DMS53 (cell line): ENCODE measurements at places on chromosomes 1 and 21.

GRCh38 chr1:113616156-113616555 lies 143.1 kb downstream of the PHTF1 start:
- no peak for DNase-seq

DNA sequence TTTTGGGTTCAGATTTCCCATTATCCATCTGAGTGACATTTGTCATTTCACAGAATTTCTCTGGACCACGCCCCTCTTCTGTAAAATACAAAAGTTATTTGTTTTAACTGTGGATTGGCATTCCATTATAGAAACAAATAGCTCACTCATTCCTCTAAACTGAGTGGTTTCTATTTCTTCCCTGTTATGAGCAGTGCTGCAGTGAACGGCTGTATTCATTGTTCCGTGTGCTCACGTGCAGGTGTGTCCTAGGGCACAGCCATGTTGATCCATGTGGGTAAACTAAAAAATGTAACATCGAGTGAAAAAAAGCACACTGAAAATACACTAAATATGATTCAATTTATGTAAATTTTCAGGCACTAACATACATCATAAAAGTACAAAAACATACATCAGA lies 27.0 kb upstream of the IL12RB2 start:
- no peak for DNase-seq

DNA sequence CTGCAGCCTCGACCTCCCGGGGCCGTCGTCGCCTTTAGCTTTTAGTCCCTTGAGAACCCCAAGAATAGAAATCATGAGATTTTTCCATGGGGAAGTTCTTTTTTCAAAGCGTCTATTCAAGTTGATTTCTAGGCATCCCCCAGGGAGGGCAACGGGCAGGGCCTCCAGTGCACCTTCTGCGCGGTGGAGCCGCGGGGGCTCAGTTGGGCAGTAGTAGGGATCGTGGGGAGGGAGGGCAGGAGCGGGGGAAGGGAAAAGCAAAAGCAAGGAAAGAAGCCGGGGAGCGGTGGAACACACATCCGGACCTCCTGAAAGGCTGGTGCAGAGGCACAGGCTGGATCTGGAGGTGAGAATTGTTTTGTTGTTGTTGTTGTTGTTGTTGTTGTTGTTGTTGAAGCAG lies 103.4 kb downstream of the PPIAL4G start:
- DNase-seq = no peak

DNA sequence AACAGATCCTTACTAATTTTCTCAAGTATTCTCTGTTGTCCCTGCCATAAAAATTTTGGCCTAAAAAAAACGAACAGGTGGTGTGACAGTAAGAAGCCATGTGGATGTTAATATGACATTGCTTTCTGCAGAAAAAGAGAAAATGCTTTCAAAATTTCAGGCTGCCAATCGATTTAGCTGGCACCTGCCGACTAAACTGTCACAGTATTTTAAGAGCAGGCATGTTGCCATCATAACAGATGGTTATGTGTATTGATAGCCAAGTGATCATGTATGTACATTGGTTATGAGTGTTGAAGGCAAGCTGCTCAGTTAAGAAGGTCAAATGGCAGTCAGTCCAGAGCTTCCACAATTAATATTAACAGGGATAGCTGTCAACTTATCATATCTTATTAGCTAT lies 1017.0 kb downstream of the MRPL39 start:
- no peak for DNase-seq

GRCh38 chr1:79376106-79376505 lies 369.6 kb upstream of the ADGRL4 start:
- no peak for DNase-seq

- DNase-seq = no peak
Measured at GRCh38 chr1:222979561-222979960, 163.5 kb downstream of the TLR5 start.

GRCh38 chr1:63813829-63814277 lies 40.0 kb downstream of the ROR1 start:
- DNase-seq = no peak

- DNase-seq = no peak
Measured at GRCh38 chr1:78289603-78290002, 201.2 kb upstream of the PTGFR start.

- DNase-seq = peak; percentile 29
Measured at GRCh38 chr1:32447469-32448185, 17.2 kb upstream of the ZBTB8B start.

DNA sequence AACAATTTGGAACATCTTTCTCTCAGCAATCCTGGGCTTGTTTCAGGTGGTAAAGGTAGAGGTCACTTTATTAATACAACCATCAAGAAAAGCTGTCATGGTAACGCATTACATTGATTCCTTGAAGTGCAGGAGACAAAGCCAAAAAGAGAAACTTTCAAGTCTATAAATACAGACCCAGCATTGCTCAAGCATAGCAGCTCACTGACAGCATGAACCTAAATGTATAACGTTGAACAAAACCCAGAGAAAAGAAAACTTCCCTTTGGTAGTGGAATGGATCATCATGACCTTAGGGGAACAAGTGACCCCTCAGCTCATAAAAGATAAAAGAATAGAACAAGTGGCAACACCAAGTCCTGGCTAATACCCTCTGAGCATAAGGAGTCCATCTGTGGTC lies 332.2 kb downstream of the NTNG1 start:
- no peak for DNase-seq

DNA sequence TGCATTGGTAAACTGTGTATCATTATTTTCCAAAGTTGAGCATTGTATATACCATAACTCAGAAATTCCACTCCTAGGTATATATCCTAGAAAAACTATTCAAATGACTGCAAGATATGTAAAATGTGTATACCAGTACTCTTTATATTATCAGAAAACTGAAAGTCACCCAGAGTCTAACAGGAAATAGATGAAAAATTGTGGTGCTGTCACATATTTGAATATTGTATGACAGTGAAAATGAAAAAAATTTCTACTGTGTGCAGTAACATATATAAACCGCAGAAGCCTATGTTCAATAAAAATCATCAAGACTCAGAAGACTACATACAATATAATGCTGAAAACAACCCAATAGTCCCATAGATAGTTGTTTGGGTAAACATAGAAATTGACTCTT lies 74.4 kb upstream of the LYPLAL1 start:
- no peak for DNase-seq

GRCh38 chr1:35319988-35320713 lies 51.6 kb downstream of the ZMYM4 start:
- DNase-seq = no peak

DNA sequence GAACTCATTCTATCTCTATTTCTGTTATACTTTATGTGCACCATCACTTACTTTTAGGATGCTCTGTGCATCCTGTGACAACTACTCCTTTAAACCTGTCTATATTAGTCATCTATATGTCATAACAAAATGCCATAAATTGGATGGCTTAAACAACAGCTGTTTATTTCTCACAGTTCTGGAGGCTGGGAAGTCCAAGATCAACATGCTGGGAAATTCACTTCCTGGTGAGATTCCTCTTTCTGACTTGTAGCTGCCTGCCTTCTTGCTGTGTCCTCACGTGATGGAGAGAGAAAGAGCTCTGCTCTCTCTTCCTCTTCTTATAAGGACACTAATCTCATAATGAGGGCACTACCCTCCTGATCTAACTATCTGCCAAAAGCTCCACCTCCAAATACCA lies 62.3 kb upstream of the RCOR3 start:
- peak; percentile 21 for DNase-seq

DNA sequence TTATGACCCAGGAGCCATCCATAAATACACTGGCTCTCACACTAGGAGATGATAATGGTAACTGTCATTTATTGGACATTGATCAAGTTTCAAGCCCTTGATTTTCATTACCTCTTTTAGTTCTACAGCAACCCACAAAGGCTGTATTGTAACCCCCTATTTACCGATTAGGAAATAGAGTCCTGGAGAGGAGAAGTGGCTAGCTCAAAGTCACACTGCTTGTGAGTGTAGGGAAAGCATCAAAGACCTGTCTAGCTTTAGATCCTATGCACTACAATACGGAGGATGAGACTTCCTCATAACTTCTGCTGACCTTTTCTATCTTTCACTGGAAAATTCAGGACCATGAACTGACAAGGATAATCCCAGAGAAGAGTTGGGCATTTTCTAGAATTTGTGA lies 115.2 kb downstream of the LMX1A start:
- no peak for DNase-seq

- DNase-seq = no peak
Measured at GRCh38 chr1:20697563-20697962, 20.2 kb downstream of the KIF17 start.

DNA sequence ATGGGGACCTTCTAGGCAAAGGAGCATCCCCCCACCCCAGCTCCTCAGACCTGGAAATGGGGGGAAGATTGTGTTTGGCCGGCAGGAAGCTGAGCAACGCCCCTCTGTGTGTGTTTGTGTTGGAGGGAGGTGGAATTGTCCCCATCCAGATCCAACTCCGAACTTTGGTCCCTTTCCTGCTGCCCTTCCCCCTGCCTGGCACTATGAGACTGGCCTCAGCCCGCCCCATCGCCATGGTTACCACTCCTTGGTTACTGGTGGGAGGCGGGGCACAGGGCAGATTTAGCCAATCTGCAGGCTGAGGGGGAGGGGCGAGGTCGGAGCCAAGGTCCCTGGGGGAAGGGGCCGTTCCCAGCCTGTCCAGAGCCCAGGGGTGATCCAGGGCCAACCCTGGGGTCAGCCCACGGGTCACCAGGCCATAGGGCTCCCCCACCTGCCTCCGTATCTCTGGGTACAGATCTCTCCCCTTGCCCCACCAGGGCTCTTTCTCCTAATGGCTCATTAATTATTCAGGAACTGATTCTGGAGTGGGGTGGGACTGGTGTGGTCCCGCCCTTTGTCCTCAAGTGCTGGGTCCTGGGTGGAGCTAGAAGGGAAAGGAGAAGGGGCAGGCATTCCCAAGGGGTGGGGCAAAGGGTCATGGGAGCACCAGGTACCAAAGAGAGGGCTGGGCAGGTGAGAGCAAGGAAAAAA lies 15.2 kb downstream of the PTPRF start:
- peak; percentile 98 for DNase-seq

- DNase-seq = no peak
Measured at GRCh38 chr1:245195398-245195797, 40.6 kb downstream of the KIF26B start.

DNA sequence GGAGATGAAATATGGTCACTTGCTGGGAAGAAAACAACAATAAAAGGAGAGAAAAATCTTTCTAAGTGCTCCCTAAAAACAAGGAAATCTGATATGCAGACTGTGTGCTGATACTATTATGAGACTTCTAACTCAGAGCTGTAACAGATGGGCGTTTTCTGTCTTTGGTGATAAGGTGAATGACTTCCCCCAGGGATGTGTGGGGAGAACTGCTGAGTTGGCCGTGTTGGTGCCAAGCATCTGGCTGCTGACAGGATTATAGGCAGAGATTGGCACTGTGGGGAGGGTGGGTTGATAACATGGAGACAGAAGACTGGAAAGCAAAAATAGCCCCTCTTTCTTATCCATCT lies 438.5 kb upstream of the PLXNA2 start:
- DNase-seq = no peak

DNA sequence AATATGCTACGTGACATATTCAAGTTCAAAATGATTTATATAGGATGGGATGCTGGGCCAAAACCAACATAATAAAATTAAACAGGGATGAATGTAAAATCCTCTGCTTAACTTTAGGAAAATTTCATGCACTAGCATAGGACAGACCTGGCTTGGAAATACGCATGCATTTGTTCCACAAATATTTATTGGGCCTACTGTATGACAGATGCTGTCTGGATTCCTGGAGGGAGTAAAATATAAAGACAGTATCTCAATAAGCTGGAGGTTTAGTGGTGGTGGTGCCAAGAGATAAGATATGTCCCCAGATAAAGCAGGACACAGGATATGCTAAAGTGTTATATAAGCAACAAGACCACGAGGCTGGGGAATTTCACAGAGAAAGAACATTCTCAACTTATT lies 15.1 kb downstream of the RCSD1 start:
- no peak for DNase-seq

- peak; percentile 73 for DNase-seq
Measured at GRCh38 chr1:150765296-150765976, at the start of gene CTSS. CTSS (minus strand) TSS chr1:150765778; CDS start chr1:150764763, 1,015 bp downstream.

- DNase-seq = no peak
Measured at GRCh38 chr1:193494368-193494767, 308.0 kb upstream of the B3GALT2 start.

- DNase-seq = peak; percentile 42
Measured at GRCh38 chr1:236638945-236639344, 34.6 kb upstream of the HEATR1 start.

- no peak for DNase-seq
Measured at GRCh38 chr1:38587766-38588165, 271.8 kb downstream of the RRAGC start.

- DNase-seq = peak; percentile 96
Measured at GRCh38 chr1:52368383-52369172, 2.6 kb upstream of the CC2D1B start.

GRCh38 chr21:36854391-36854790 lies 112.1 kb downstream of the HLCS start:
- peak; percentile 60 for DNase-seq

DNA sequence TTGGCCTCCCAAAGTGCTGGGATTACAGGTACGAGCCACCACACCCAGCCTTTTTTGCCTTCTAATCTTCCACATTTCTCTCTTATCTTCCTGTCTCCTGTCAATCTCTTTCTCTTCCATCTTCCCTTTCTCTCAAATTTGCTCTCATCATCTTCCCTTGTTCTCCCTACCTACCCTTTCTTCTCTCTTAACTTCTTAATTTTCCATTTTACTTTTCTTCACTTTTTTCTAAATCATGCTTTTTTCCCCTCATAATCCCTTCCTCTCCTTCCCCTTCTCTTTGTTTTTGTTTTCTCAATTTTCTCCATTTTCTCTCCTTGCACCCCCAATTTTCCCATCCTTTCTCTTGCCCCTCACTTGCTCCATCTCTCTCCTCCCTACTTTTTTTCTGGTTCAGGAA lies 545.7 kb downstream of the OMA1 start:
- no peak for DNase-seq

DNA sequence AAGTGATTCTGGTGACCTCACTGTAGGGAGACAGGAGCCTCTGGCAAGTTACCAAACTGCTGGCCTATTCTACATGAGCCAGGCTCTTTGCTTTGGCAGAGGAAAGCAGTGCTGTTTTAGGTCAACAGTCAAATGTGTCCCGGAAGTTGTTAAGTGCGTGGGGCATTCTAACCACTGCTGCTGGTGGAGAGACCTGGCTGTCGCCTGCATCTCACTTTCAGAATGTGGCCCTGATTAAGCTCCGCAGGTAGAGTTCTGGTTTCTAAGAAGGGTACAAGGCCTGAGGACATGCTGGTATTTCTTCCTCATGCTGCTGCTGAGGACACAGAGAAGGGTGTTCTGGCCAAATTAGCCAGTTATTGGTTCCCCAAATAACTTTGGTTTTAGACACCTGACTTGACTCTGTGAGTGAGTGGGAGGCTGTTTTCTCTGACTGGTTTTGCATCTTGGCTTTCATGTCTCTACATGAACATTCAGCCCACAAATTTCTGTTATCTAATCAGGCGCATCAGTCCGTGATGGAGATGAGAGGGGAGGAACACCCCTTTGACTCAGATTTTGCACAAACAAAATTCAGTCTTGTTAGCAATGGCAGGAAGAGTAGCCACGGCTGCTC lies 120.8 kb downstream of the LMO4 start:
- DNase-seq = peak; percentile 80
